ENCODE measurements at places on chromosomes 1 and 21.

DNA sequence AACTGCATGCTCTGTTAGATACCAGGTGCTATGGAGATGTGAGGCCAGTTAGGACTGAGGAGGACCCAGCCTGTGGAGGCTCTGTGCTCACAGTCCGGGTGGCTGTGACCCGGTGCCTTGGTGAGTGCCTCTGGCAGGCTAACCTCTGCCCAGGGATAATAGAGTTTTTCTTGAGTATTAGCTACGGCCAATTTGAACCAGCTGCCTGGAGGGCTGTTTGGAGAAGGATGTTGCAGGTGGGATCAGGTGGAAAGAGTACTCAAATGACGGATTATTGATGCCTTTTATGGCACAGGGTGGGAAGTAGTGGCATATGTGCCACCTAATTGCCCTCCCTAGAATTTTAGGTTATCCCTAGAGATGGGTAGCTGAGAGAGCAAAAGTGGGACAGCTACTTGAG, 182.7 kb downstream of the GRIK3 start:
- no peak for DNase-seq

GRCh38 chr1:238608144-238608543, 717.4 kb upstream of the ZP4 start:
- DNase-seq, result no peak

- DNase-seq, result no peak
Measured at GRCh38 chr1:25707280-25708016, 90.9 kb downstream of the MAN1C1 start.

DNA sequence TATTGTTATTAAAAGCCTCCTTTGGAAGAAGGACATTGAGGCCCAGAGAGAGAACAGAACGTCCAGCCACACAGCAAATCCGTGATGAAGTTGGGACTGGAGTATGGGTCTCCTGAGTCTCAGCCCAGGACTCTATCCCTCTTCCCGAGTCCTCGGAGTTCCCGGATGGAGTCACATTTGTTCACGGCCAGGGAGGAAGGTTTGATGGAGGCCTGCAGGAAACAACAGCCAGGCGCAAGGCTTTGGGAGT, 357 bp upstream of the TXLNA start:
- DNase-seq, result no peak

GRCh38 chr1:8211883-8212579, 105.9 kb upstream of the SLC45A1 start:
- DNase-seq, result no peak

GRCh38 chr1:193438312-193438711, 251.9 kb upstream of the B3GALT2 start:
- DNase-seq, result no peak

- no peak for DNase-seq
Measured at GRCh38 chr1:101081496-101082488, 56.2 kb upstream of the DPH5 start.

DNA sequence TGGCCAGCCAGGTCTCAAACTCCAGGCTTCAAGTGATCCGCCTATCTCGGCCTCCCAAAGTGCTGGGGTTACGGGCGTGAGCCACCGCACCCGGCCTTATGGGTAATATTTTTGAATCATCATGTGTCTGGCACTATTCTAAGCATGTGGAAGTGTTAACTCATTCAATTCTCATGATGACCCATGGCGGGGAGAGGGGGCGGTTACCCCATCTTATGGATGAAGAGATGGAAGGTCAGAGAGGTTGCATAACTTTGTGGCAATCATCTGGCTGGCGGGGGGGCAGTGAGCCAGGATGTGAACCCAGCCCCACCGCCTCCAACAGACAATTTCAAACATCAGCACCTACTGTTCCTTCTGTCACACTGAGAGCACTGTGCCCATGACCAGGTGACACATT, 11.5 kb upstream of the TAS1R2 start:
- DNase-seq, result no peak

DNA sequence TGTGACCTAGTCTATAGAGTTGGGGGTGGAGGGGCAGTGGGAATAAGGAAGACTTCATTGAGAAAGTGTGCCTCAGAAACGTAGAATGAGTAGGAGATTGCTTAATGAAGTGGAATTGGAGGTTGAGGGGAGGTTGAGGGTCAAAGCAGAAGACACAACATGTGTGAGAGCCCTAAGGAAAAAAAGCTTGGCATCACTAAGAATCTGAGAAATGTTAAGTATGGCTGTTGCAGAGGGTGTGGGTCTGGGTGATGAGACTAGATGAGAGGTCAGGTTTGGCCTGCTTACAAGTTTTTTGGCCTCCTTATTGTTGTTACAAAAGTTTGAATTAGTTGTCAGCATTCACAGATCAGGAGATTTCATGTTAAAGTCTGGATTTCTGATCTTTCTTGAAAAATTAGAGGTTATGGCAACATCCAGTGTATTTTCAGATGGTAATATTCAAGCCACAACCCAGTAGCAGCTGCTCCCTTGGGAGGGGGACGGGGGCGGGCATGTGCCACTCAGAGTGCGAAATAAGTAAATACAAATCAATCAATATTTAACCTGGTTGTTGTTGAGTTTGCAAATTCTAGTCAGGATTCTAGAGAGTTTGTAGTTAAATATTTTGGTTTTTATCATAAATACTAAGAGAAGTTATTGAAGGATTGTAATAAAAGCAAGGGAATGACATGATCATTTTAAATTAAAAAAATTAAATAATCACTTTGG, 4.3 kb downstream of the MAN1A2 start:
- no peak for DNase-seq

GRCh38 chr1:175508320-175509110, 234.9 kb downstream of the TNR start:
- no peak for DNase-seq

- no peak for DNase-seq
Measured at GRCh38 chr21:33674226-33674625, 31.9 kb downstream of the ITSN1 start.

DNA sequence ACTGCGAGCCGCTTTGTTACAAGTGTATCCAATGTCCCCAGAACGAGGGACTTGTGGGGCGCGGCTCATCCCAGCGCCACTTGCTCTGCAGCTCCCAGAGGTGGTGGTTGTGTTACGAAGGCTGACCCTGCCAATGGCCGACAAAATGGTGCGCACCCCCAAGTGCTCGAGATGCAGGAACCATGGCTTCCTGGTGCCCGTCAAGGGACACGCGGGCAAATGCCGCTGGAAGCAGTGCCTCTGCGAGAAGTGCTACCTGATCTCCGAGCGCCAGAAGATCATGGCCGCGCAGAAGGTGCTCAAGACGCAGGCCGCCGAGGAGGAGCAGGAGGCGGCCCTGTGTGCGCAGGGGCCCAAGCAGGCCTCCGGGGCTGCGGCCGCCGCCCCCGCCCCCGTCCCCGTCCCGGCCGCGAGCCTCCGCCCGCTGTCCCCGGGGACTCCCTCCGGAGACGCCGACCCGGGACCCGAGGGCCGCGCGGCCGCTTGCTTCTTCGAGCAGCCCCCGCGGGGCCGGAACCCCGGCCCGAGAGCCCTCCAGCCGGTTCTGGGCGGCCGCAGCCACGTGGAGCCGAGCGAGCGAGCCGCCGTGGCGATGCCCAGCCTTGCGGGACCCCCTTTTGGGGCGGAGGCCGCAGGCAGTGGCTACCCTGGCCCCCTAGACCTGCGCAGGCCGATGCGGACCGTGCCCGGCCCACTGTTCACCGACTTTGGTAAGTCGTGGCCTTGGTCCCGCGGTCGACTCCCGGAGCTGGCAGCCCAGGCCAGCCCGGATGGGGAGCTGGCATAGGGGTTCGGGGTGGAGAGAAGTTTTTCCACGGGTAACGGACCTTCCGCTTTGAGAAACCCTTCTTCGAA, at the start of gene DMRTB1:
Gene DMRTB1 (plus strand): TSS at position 79 of the 855 bp plus-strand sequence. CDS start 55 bp downstream, at position 134.
- no peak for DNase-seq

- DNase-seq, result no peak
Measured at GRCh38 chr1:219666242-219666641, 53.3 kb upstream of the ZC3H11B start.

DNA sequence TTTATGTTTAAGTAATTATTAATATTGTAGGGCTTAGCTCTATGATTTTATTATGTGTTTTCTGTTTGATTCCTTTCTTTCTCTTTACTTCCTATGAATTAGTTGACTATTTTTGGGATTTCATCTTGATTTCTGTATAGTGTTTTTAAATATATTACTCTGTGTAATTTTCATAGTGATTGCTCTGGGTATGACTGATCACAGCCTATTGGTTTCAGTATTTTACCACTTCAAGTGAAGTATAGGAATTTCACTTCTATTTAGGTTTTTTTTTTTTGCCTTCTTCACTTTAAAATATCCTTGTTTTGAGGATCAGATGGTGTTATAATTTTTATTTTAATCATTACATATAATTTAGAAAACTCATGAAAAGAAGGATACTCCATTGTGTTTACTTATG, 94.8 kb downstream of the CRB1 start:
- DNase-seq, result no peak

- DNase-seq, result no peak
Measured at GRCh38 chr21:40158366-40158765, 291.1 kb downstream of the PCP4 start.

DNA sequence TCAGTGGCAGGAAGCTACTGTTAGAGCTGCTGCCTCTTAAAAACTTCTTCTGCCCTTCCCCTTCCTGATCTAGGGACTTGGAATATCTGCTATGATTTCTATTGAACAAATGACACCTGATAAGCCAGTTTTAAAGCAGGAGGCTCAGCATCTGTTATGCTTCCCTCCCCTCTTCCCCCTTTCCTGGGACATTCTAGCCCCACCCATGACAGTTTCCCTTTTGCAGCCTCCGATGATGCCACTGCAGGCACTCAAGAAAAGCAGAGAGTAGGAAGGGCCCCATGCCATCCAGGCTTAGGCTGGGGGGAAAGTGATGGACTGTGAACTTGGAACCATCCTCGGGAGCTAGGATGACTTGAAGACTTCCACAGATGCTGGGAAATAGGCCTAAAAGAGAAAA, 15.1 kb upstream of the EPB41 start:
- no peak for DNase-seq

- DNase-seq, result no peak
Measured at GRCh38 chr21:14569868-14570267, 23.8 kb upstream of the SAMSN1 start.

DNA sequence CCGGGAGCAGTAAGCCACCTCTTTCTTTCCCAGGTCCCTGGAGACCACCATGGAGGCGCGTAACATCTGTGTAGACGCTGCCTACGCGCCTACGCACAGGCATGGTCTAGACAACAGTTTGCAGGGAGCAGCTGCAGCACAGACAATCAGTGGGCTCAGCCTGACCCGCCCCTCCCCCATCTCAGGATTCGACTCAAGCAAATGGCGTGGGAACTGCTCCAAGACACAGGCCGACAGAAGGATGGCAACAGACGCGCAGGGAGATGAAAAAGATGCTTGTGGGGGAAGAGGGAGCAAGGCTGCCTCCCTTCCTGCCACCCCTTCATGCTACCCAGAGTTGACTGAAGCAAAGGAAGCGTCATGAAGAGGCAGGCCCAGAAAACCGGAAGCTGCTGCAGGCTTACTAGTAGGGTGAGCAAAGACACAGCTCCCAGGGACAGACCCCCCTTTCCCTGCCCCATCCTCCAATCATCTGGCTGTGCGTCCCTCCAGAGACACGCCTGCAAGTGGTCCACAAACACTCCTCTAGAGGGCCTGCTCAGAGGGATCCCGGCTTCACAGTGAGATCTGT, 19.5 kb downstream of the STK40 start:
- DNase-seq, result peak; percentile 59

DNA sequence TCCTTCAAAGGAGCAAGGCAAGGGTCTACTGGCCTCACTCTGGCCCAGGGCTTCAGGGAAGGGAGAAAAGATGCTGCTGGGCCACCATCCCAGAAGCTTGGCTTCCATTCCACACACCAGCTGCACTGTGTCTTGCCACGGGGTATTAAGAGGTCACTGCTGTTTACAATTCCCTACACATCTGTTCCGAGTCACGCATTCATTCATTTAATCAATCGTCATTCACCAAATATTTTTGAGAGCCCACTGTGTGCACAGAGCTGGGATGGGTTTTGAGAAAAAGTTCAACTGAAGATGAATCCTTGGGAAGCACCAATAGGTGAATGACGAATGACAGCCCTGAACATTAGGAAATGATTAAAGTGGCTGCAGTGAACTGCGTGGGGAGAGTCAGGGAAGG, 101.7 kb downstream of the NAV1 start:
- no peak for DNase-seq

DNA sequence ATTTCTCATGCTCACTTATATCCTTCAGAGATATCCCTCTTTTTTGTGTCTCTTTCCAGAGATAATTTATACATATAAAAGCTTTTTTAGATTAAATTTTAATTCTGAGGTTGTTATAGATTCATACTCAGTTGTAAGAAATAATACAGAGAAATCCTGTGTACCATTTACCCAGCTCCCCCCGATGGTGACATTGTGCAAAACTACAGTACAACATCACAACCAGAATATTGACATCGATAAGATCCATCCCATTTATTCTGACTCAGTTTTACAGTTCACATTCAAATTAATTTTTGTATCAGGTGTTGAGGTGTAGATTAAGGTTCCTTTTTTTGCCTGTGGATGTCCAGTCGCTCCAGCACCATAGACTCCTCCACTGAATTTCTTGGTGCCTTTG, 14.3 kb downstream of the DMRTB1 start:
- no peak for DNase-seq

DNA sequence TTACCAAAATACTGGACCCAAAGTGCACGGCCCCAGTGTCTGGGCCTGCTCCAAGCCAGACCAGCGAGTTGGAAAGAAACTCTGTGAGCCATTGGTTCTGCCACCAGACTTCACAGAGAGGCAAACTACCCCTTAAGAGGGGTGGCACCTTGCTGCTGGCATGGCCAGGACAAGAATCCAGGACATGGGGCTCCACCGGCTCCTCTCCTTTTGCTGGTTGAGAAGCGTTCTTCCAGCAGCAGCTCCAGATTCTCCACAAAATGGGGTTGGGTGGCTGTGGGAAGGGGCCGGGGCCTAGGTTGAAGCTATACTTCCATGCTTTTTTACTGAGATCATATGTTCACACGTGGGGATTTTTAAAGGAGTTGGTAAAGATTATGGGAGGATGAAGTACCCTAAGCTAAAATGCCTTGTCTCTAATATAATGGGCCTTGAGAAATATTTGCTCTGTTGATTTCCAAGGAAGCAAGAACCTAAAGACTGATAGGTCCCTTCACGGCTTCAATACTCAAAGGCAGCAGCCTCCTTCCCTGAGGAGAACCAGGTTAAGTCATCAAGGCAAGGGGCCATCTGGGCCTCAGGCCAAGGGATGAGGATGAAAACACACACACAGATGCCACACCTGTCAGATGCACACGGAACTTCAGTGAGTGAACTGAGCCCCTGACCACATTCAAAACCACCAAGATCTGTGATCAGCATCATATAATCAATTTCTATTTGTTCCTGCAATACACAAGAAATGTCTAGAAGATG, 3.1 kb downstream of the C1orf198 start:
- DNase-seq, result no peak
